ENCODE measurements at places on chromosomes 3 and 15.

GRCh38 chr15:96162322-96162721, 168.2 kb upstream of the NR2F2 start:
- no peak for DNase-seq

GRCh38 chr15:70853973-70854665, at the start of gene LARP6:
LARP6 (minus strand) TSS chr15:70854157; CDS start chr15:70854088, 69 bp downstream.
- DNase-seq: no peak

- no peak for DNase-seq
Measured at GRCh38 chr3:183538486-183538885, 17.0 kb downstream of the KLHL6 start.

GRCh38 chr3:71728632-71729342, 3.6 kb upstream of the EIF4E3 start:
- DNase-seq: no peak

DNA sequence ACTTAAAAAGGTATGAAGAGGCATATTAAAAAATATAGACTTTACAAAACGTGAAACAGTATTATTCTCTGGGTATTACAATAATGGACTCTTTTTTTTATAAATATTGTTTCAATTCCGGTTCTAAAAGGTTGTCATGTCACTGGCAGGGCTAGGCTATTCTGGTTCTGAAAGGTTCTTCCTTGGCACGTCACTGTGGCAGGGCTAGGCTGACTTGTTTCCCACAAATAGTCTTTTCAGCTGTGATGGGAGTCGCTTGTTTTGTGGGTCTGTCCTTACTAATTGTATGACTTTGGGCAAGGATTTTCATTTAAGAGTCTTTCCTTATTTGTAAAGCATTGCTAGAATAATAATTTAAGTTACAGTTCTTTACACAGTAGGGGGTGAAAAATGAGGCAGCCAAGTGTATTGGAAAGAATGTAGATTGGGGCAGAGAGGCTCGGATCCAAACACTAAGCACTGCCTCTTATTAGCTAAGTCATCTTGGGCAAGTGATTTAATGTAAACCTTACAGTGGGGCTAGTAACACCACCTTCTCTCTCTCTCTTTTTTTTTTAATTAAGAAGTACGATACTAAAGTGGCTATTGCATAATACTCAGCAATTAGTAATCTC, 12.4 kb upstream of the MELTF start:
- DNase-seq: no peak

Data from hippocampal formation (tissue), 2 donors.